ENCODE measurements at places on chromosomes 7 and 10.

GRCh38 chr10:28874210-28874609, 196.9 kb downstream of the BAMBI start:
- DNase-seq, result no peak

GRCh38 chr10:15824498-15824897, 35.8 kb downstream of the MINDY3 start:
- no peak for DNase-seq

DNA sequence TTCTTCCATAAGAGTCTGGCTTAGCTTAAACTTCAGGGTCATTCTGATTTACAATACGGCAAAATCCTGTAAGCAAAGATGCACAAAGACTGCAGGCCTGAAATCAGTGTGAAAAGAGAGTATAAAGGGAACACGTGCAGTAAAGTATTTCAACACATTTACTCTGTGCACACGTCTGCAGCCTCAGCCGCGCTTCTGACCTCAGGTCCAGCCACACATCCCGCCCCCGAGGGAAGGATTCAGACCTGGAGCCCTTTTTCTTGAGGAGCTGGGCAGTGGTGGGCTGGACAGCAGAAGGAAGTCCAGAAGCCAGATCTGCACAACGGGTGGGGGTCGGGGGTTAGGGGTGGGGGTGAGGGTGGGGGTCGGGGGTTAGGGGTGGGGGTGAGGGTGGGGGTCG, 58.9 kb upstream of the FAM20C start:
- no peak for DNase-seq

DNA sequence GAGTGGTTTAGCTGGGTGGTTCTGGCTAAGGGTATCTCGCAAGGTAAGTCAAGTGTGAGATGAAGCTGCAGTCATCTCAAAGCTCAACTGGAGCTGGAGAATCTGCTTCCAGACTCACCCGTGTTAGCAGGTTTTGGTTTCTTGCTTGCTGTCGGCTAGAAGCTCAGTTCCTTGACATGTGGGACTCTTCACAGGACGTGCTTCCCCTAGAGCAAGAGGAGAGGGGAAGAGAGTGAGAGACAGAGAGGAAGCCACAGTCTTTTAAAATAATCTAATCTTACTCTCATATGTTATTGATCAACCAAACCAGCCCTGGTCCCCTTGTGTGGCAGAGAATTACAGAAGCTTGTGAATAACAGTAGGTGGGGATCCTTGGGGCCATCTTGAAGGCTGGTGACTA, 199.5 kb downstream of the REEP3 start:
- DNase-seq, result no peak

- DNase-seq, result no peak
Measured at GRCh38 chr10:55163388-55163979, 362.5 kb upstream of the PCDH15 start.

GRCh38 chr7:42102301-42102700, 134.7 kb downstream of the GLI3 start:
- no peak for DNase-seq
